Nucleus accumbens (tissue), 56 donors: ENCODE measurements at places on chromosomes 1 and 21.

GRCh38 chr1:12528021-12528852 lies 89.8 kb downstream of the DHRS3 start:
- DNase-seq: no peak

DNA sequence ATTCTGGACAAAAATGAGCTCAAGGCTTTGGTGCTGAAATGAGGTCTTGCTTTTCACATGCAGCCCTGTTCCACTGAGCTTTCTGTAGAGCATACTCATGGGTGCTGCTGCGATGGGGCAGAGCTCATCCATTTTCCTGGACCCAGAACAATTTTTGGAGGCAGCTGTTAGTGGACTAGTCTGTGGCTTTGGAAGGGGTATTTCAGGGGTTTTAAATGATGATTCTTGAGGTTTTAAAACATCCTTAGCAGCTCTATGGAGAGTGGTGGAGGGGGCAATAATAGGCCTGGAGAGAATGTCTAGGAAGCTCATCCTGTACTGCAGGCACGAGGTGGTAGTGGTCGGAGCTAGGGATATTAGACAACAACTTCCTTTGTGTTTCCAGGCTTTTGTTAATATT lies 16.5 kb downstream of the NOS1AP start:
- no peak for DNase-seq

- no peak for DNase-seq
These were observed 1.2 kb upstream of the WNT3A start for GRCh38 chr1:228005511-228006033.

- no peak for DNase-seq
These were observed 48.9 kb upstream of the ZNF326 start for GRCh38 chr1:89945852-89946476.

GRCh38 chr1:11447903-11448302 lies 31.1 kb upstream of the DISP3 start:
- DNase-seq: no peak

DNA sequence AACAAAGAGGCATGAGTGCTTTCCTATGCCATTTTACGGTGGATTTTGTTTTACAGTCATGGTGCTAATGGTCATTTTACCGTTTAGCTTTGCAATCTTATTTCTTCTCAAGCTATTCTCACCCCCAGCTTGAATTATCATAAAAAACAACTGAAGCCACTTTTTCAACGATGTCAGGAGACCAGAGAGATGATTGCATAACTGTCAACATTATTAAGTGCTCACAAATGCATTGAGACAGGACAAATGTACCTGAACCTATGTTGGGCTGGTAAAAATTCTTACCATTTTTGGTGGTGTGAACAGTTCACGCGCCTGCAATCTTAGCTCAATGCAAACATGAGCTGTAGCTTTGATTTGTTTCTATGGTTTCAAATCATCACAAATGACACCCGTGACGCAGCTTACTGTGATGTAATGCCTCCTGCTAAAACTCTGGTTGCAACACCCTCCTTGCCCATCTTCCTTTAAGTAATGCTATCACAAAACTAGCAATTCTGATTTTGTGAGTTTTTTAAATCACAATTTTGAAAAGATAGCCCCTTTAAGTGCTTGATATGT lies 104.4 kb downstream of the UCHL5 start:
- no peak for DNase-seq

- no peak for DNase-seq
These were observed 227.5 kb downstream of the HMCN1 start for GRCh38 chr1:185961664-185962063.
